Mesenchymal stem cell (in vitro differentiated cells and primary cell): ENCODE measurements at places on chromosomes 1 and 21.

DNA sequence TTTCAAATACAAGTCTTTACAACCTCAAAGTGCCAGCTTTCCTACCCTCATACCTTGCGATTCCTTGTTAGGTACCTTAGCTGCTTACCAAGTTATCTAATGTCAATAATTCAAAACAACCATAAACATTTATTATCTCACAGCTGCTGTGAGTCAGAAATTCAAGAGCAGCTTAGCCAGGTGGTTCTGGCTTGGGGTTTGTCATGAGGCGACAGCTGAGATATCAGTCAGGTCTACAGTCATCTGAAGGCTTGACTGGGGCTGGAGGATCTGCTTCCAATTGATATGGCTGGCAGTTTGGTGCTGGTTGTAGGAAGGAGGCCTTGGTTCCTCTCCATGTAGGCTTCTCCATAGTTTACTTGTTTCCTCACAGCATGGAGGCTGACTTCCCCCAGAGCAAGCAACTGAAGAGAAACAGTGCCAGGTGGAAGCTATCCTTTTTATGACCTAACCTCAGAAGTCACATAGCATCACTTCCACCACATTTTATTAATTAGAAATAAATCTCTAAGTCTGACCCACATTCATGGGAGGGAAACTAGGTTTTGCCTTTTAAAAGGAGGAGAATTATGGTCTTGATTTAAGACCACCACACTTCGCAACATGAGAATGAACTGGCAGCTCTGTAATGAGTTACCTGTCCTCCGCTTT is 103.3 kb upstream of the FGGY start:
- DNase-seq: no peak

DNA sequence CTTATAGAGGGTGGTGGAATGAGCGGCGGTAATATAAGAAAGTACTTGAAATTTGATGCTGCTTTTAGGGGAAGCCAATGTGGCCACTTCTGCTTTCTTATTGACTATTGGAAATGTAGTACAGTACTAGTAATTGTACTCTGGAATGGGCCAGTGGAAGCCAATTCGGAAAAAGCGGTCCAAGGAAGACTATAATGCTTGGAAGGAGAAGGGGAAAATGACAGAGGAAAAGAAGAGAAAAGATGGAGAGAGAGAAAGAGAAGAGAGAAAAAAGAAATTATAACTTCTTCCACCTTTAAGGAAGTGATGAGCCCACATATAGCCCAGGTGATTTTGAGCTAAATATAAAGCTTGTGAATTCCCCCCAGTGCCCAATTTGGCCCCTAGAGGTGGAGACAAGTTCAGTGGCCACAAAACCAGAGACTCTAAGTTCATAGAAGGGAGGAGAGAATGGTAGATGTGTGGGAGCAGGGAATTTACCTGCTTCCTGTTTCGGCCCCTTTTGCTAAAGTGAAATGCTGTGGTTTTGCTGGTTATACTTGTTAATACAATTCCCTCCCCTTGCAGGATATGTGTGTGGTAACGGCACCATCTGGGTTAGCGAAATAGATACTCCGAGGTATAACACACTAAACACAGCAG is 35.7 kb upstream of the DUSP10 start:
- no peak for DNase-seq

GRCh38 chr1:185735701-185736064 is 1.5 kb downstream of the HMCN1 start:
- DNase-seq: peak; percentile 32

DNA sequence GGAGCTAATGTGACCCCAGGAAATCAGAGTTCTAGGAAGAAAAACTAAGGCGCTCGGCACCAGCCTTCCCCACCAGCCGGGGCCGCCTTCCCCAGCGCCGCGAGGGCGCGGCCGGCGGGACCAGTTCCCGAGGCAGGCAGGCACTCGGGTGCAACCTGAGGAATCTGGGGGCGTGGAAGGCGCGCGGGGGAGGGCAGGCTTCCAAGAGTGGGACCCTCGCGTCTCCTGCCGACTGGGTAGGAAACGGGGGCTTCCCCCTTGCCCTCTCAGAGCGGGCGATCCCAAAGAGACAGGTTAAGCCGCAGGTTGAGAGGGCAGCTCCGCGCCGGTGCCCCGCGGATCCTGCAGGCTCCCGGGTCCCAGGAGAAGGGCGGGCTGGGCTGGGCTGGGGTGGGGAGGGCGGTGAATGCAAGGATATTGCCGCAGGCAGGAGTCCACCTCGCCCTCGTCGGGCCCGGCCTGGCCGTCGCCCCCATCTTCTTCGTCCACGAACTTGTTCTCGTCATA is 431 bp downstream of the ARPC5 start:
- no peak for DNase-seq

DNA sequence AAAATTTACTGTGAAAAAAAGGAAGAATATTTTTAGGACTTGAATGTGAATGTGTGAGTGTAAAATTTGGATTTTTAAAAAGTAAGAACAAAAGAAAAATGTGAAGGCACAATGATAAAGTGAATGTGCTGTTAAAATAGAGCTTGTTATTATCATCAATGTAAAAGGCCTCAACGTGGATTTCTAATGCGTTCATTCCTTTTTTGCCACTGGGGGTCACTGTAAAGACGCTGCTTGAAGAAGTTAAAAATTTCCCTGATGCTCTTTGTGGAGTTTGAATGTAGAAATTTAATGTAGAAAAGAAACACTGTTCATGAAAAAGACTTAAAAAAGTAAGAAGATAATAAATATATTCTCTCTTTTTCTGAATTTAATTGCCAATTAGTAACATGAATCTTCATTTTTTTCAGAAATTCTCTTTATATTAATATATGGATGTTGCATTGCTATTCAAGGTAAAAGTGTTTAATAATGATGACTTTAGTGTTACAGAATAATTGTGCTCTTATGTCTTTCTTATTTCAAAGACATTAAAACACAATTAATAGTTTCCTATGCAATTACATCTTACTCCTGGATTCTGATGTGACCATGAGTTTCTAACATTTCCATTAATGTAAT is 161.5 kb downstream of the DNM3 start:
- DNase-seq: peak; percentile 68

DNA sequence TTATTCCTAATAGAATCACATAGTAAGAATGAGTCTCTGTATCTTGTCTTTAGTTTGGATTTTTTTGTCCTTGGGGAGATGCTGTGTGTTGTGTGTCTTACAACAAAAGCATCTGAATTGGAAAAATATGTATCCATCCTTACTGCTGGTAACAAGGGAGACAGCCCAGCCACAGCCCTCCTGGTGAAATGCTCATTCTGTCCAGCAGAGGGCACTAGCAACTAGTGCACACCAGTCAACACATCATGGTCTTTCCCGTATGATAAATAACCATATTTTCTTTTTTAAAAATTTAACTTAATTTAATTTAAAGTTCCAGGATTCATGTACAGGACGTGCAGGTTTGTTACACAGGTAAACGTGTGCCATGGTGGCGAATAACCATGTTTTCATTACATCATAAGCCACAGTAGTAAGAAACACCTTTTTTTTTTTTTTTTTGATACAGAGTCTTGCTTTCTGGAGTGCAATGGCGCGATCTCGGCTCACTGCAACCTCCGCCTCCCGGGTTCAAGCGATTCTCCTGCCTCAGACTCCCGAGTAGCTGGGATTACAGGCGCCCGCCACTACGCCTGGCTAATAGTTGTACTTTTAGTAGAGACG is 245.1 kb downstream of the PTBP2 start:
- peak; percentile 70 for DNase-seq

DNA sequence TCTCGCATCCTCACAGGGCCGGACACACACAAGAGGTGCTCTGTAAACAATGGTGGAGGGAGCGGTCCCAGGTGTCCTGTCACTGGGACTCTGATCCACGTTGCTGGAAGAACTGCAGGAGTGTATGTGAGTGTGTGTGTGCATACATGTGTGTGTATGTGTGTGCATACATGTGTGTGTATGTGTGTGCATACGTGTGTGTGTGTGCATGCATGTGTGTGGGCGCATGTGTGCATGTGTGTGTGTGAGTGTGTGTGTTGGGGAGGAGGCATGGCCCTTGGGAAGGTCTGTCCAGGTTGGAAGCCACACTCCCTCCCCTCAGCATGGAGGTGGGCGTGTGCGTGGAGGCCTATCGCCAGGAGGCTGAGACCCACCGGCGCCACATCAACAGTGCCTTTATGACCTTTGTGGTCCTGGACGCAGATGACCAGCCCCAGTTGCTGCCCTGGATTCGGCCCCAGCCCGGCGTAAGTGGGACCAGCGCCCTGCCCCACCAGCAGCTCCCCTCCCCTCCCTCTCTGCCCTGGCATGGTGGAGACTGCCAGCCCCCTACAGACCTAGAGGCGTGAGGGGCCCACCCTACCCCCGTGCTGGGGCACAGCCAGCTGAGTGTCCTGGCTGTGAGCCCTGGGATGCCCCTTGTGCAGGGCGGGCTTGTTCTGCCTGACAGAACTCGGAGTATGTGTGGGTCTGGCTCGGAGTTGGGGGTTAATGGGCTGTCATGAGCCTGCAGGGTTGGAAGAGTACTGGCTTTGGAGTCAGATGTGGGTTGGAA is 22.2 kb downstream of the FAM151A start:
- DNase-seq: no peak

DNA sequence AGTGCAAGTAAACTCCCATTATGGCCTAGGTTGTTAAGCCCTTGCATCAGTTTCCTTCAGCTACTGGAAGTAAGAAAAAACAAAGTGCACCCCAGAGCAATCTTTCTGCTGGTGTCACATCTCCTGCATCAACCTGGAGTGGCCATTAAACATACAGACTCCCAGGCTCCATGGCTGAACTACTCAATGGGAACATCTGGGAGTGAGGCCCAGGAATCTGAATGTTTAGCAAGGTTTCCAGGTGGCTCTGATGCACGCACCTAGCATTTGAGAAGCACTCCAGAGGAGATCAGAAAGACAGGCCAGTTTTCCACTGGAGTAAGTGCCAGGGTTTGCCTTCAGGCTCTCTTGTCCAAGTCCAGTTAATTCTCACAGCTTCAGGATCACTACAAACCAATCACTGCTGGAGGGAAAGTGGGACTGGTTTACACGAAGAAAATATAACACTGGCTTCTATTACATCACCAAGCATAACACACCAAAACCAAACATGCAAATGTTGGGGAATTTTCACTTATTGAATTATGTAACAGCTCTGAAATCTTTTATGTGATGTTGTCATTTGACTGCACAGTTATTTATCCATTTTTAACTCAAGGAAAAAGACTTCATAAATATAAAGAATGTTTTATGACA is 22.3 kb upstream of the ABCA4 start:
- no peak for DNase-seq

- DNase-seq: no peak
These were observed 293.9 kb upstream of the PROX1 start for GRCh38 chr1:213693864-213694263.

DNA sequence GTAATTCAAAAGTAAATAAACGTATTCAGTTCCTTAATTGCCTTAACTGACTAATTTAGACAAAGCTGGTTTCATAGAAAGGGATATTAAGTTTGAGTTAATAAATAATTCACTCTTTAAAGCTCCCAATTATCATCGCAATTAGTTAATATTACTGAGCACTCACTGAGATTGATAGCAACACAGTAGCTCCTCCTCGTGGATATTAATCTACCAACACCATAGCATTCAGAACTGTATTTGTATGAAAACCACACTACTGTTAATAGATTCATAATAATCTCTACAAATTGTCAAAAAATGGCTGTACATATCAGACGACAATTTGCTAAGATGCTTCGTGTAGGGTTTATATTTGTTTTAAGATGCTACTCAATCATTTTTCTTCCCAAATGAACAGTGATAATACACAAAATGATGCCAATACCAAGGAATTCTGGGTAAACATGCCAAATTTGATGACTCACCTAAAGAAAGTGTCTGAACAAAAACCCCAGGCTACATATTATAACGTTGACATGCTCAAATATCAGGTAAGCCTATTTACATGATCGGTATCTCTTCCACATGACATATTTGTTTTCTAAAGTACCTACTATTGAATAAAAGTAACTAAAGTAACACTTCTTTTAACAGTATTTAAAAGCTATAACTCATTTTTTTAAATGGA is 18.8 kb upstream of the DYNLT5 start:
- no peak for DNase-seq

- DNase-seq: no peak
These were observed 87.4 kb downstream of the PLXNA2 start for GRCh38 chr1:208156741-208157140.

DNA sequence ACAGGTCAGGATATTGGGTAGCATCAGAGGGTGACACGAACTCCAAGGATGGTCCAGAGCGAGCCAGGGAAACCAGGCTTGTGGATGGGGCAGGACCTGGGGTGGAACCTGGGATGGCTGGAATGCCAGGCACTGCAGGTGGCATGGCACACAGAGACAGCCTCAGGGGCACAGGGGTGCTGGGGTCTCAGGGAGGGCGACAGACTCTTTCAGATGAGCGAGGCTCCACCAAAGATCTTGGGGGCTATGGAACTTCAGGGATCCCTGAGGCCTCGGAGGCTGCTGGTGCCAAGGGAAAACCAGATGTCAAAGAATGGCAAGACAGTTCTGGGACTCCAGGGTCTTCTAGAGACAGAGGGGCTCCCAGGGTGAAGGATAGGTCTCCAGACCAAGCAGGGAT is 21.4 kb downstream of the IGFN1 start:
- no peak for DNase-seq

DNA sequence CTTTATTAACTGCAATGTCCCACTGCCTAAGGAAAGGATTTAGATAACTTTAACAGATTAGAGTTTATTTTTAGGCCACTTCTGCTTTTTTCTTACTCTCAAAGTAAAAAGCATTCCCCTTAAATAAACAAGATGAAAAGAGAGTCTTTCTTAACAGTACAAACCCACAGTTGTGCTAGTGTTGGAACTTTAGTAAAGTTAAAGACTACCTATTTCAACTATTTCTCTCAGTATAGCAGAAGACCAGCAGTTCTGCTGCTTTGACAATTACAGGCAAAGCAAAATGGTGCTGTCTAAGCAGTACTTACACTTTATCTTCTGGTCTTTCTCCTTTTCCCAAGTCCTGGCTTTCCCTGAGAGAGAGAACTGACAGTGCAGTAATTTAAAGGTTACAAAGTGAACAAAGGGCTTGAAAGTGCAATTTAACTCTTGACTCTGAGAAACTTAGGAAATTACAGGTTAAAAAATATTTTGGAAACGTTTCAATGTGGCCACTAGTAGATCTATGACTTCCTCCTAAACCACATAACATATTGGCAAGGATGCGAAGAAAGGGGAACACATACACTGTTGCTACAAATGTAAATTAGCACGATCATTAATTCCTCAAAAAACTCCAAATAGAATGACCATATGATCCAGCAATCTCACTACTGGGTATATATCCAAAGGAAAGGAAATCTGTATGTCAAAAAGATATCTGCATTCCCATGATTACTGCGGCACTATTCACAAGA is 135.4 kb upstream of the POGK start:
- no peak for DNase-seq
